Occipital lobe (tissue), 3 donors: ENCODE measurements at places on chromosomes 1 and 21. TPM values are rescaled to one million over a fixed set of nuclear protein-coding genes. Genes with fewer than 3 reads are reported as not detected.

Gene VASH2
- 35.9 TPM for total RNA-seq

Gene S100A7A
- not detected for total RNA-seq

- DNase-seq, result no peak
Observed at GRCh38 chr1:202802998-202803932, 5.0 kb downstream of the KDM5B start.

DNA sequence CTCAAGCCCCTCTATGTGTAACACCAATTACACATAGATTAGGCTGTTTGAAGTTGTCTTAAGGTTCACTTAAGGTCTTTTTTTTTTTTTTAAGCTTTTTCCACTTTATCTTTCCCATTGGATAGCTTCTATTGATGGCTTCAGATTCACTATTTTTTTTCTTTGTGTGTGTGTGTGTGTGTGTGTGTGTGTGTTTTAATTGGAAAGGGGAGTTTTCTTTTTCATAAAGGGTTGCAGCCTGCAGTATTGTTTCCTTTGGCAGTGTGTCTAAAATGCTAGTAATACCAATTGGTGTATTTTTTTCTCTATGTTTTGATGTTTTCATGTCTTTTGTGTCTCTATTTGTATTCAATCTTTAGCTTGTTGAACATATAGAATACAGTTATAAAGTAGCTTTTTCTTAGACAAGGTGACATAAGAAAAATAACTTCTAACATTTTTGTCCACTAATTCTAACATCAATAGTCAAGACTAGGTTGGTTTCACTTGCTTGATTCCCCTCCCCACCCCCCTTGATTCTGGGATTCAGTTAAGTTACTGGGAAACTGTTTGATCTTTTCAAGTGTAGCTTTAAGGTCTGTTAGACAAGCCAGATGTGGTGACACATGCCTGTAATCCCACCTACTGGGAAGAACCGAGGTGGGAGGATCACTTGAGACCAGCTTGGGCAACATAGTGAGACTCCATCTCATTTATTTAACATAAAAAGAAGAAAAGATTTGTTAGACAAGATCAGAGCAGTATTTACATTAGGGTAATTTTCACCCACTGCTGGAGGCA lies 21.4 kb downstream of the PRRC2C start:
- DNase-seq, result no peak

- no peak for DNase-seq
Observed at GRCh38 chr1:27570356-27570755, 33.6 kb downstream of the AHDC1 start.

GRCh38 chr1:229819091-229819490 lies 193.0 kb downstream of the URB2 start:
- no peak for DNase-seq

- DNase-seq, result no peak
Observed at GRCh38 chr1:173422456-173422976, 54.6 kb upstream of the PRDX6 start.
